PC-9 (cell line): ENCODE measurements at places on chromosomes 3 and 15.

DNA sequence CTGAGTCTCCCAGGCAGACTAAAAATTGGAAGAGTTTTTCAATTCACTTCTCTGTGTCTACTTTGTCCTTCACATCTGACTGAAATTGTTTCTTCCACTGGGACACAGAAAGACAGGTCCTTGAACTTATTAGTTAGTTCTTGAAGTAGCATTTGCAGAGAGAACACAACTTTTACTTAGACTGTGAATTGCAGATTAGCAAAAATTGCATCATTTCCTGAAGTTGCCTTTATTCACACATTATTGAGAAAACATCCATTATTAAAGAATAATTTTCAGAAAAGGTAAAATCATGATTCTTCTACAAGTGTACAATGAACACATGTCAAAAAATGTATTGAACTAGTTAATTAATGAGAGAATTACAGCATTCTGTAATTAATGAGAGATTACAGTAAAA lies 1.4 kb upstream of the COMMD2 start:
- H3K27me3 ChIP-seq: no peaks in the 10 kb centered on the region
- H3K4me1 ChIP-seq: peaks cover 17% of the 10 kb centered on the region
- no peak overlapping the region for H3K27ac ChIP-seq

DNA sequence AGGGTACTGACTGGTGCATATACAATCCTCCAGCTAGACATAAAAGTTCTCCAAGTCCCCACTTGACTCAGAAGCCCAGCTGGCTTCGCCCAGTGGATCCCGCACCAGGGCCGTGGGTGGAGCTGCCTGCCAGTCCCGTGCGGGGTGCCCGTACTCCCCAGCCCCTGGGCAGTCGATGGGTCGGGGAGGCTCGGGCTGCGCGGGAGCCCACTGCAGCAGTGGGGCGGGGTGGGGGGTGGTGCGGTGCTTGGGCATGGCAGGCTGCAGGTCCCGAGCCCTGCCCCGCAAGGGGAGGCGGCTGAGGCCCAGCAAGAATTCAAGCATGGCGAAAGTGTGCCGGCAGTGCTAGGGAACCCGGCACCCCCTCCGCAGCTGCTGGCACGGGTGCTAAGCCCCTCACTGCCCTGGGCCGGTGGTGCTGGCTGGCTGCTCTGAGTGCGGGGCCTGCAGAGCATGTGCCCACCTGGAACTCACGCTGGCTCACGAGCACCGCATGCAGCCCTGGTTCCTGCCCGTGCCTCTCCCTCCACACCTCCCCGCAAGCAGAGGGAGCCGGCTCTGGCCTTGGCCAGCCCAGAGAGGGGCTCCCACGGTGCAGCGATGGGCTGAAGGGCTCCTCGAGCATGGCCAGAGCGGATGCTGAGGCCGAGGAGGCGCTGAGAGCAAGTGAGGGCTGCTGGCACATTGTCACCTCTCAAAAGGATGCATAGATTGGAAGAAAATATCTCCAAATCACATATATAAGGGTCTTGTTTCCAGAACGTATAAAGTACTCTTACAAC lies 68.3 kb upstream of the PIK3R4 start:
- H3K27ac ChIP-seq: no peak overlapping the region
- no peaks in the 10 kb centered on the region for H3K4me1 ChIP-seq
- no peak overlapping the region for H3K4me3 ChIP-seq
- no peak for DNase-seq
- H3K36me3 ChIP-seq: no peaks in the 10 kb centered on the region

DNA sequence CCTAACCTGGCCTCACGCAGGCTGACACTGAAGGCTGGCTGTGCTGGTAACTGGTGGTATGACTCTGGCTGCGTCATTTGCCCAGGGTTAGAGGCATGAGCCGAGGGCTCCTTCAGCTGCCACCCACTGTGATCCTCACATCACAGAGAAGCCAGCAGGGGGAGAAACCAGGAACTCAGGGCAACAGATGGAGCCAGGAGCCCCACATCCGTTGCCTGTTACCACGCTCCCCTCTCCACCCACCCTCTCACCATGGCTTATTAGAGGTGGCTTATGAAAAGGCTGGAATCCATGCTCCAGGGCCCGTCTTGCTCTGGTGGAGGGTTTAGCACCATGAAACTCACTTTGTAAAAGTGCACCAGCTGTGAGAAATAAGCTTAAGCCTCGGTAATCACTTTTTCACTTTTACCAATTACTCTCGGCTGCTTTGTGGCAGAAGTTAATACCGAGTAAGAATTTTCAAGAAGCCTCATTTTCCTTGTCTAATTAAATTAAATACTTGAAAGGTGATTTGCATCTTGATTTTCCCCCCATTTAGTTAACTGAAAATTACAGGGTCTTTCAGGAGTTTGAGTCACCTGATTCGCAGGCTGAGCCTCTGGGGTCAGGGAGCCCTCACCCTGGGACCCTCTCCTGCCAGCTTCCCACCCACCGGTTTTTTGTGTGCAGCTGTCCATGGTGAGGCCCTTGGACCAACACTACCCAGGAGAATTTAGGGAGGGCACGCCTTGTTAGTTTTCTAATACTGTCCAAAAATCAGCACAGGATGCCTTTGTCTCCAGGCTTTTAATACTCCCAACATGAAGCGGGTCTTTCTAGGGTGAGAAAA lies 60.9 kb downstream of the ASB7 start:
- DNase-seq: no peak
- H3K36me3 ChIP-seq: no peaks in the 10 kb centered on the region
- no peak overlapping the region for H3K27ac ChIP-seq
- no peak overlapping the region for H3K4me3 ChIP-seq
- H3K27me3 ChIP-seq: no peaks in the 10 kb centered on the region

GRCh38 chr3:178420033-178420432 lies 116.2 kb upstream of the KCNMB2 start:
- H3K4me3 ChIP-seq: no peak overlapping the region
- no peak for DNase-seq
- no peak overlapping the region for H3K27ac ChIP-seq
- no peaks in the 10 kb centered on the region for H3K4me1 ChIP-seq
- no peaks in the 10 kb centered on the region for H3K27me3 ChIP-seq
- H3K36me3 ChIP-seq: no peaks in the 10 kb centered on the region

GRCh38 chr3:108223928-108224327 lies 1.7 kb upstream of the IFT57 start:
- H3K27ac ChIP-seq: no peak overlapping the region
- no peaks in the 10 kb centered on the region for H3K36me3 ChIP-seq
- peaks cover 27% of the 10 kb centered on the region for H3K4me1 ChIP-seq
- H3K27me3 ChIP-seq: no peaks in the 10 kb centered on the region
- no peak for DNase-seq

DNA sequence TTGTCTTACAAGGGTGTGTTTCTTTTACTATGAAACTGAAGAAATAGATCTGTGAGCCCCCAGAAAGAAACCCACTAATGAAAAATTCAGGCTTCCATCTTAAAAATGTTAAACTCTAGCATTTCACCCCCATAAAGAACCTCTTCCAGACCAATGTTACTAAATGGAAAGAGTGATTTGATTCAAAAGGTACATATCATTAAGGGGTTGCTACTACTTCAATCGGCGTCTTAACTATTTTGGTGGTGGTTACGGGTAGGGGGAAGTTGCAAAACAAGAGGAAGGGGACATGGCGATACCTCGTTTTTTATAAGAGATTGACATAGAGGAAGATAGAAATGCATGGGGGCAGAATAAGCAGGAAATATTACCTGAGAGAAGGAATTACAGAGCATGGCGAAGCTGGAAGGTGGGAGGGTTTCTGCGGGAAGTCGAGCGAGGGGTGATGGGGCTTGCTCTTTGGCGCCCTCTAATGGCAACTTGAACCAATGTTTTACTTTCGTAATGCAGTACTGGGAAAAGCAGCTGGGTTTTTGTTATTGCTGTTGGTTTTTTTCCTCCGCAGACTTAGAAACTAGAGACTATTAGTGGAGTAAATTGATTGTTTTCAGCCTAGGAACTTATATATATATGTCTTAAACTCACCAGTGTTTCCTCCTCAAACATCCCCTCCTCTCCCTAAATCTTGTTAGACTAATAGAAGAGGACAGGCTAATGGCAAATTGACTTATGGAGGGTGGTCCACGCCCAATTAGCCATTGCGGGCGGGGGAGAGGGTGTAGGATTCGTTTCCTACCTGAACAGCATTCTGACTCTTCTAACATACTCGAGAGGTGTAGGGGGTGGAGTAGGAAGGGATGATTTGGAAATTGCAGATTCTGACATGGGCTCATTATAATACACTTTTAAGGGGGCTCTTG lies 11.3 kb upstream of the SOX2 start:
- peaks cover 29% of the 10 kb centered on the region; the same call in 1 of the 2 replicates for H3K27me3 ChIP-seq
- peak; percentile 50 for DNase-seq
- H3K27ac ChIP-seq: no peak overlapping the region
- H3K36me3 ChIP-seq: no peaks in the 10 kb centered on the region
- H3K4me1 ChIP-seq: peaks cover 5% of the 10 kb centered on the region; the same call in 1 of the 2 replicates

GRCh38 chr3:64111872-64112271 lies 88.6 kb upstream of the PSMD6 start:
- no peaks in the 10 kb centered on the region for H3K4me1 ChIP-seq
- no peaks in the 10 kb centered on the region for H3K36me3 ChIP-seq
- H3K27ac ChIP-seq: no peak overlapping the region

- H3K27ac ChIP-seq: no peak overlapping the region
- H3K36me3 ChIP-seq: no peaks in the 10 kb centered on the region
- H3K4me1 ChIP-seq: peaks cover 5% of the 10 kb centered on the region; the same call in 1 of the 2 replicates
- no peak for DNase-seq
- no peaks in the 10 kb centered on the region for H3K27me3 ChIP-seq
These were observed 37.8 kb downstream of the MINDY4B start for GRCh38 chr3:150867434-150867833.

DNA sequence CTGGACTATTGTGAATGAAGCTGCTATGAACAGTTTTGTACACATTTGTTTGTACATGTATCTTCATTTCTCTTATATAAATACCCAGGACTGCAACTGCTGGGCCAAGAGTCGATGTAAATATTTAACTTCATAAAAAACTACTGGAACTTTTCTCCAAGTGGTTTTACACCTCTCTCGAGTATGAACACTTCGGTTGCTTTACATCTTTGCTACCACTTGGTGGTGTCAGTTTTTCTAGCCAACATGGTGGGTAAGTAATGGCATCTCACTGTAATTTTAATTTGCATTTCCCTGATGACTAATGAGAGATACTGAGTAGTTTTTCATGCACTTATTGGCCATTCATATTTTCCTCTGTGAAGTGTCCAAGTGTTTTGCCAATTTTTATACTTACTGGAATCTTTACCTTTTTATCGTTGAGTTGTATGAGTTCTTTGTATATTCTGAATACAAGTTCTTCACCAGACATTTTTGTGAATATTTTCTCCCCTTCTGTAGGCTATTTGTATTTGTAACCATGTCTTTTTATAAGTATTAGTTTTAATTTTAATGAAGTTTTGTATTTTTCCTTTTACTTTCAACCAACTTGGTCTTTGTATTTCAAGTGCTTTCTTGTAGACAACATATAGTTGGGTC lies 44.4 kb downstream of the PCOLCE2 start:
- no peak overlapping the region for H3K27ac ChIP-seq
- H3K27me3 ChIP-seq: no peaks in the 10 kb centered on the region
- H3K4me3 ChIP-seq: no peak overlapping the region
- H3K36me3 ChIP-seq: no peaks in the 10 kb centered on the region
- peaks cover 5% of the 10 kb centered on the region for H3K4me1 ChIP-seq
- peak; percentile 42 for DNase-seq

DNA sequence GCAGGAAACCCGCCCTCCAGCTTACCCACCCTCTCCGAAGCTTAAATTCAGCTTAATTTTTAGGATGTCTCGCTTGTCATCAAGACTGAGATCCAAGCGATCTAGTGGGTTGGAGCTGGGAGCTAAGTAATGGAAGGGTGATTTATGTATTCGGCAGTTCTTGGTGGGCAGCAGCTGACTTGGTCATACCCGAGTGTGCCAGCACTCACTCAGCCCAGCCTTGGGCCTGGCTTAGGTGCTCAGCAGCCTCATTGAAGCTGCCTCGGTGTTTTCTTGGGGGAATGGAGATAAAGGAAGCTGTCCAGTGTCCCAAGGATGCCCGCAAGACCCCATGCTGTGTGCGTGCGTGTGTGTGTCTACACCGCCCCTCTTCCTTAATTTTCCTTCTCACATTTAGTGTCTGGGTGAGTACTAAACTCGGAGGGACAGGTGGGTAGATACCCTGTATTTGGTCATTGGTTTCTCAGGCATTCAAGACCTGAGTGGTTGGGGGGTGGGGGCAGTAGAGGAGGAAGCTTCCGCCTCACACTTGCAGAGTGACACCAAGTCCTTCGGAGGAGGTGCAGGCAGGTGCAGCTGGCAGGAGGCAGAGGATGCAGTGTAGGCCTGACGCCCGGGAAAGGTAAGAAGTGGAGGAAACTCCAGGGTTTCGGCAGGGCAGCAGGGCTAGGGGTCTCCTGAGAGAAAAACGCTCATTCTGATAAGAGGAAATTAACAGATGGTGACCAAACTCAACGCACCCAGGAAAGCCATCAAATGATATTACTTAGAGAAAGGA lies 92.8 kb downstream of the PCSK6 start:
- H3K27me3 ChIP-seq: no peaks in the 10 kb centered on the region
- H3K36me3 ChIP-seq: no peaks in the 10 kb centered on the region
- no peak overlapping the region for H3K27ac ChIP-seq

DNA sequence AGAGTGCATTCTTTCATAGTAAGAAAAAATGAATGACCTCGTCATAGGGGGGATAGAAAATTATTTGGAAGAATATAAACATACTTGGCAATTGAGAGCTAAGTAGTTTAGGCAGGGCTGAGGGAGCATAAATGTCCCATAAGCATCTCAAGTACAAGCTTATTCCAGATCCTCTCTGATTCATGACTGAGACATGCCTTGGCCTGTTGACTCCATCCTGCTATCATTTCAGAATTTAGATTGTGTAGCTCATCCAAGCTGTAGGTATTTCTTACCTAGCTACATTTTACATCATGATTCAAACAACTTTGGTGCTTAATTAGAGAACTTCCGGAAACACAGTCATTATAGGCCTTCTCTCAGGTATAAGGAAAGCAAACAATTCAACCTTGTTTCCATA lies 12.3 kb downstream of the POGLUT1 start:
- no peak overlapping the region for H3K4me3 ChIP-seq
- no peaks in the 10 kb centered on the region; the same call in 1 of the 2 replicates for H3K36me3 ChIP-seq
- no peak for DNase-seq
- no peak overlapping the region for H3K27ac ChIP-seq

- H3K27ac ChIP-seq: no peak overlapping the region
- no peaks in the 10 kb centered on the region for H3K4me1 ChIP-seq
- no peaks in the 10 kb centered on the region for H3K36me3 ChIP-seq
- no peak overlapping the region for H3K4me3 ChIP-seq
- H3K27me3 ChIP-seq: no peaks in the 10 kb centered on the region
These were observed 70.1 kb upstream of the GUCA1C start for GRCh38 chr3:109023656-109024254.

DNA sequence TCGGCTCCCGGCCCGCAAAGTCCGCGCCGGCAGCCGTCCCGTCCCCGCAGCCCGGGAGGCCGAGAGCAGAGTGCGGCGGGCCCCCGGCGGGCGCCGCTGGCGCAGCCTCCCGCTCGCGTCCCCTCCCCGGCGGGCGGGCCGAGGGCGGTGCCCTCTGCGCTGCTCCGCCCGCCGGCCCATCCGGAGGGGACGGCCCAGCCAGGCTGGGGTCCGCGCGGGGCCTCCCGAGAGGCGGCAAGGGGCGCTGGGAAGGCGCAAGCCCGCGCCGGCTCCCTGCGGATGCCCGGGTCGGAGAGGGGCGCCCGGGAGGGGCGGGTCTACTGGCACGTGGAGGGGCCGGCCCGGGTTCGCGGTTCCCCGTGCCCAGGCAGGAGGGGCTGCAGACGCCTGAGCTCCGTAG lies at the start of the genes CLCN2 and POLR2H:
CLCN2 (minus strand) TSS at position 74 of the 400 bp plus-strand sequence. CDS start 126 bp downstream, outside the sequence.
POLR2H (plus strand) TSS at position 179 of the 400 bp plus-strand sequence. CDS start 1,783 bp downstream, outside the sequence.
- H3K4me3 ChIP-seq: peak within 1 kb of the TSS; percentile 85
- H3K4me1 ChIP-seq: peaks cover 22% of the 10 kb centered on the region
- peaks cover 13% of the 10 kb centered on the region for H3K36me3 ChIP-seq

GRCh38 chr3:152430223-152431002 lies 161.7 kb downstream of the MBNL1 start:
- H3K4me3 ChIP-seq: no peak overlapping the region
- no peaks in the 10 kb centered on the region for H3K27me3 ChIP-seq
- peaks cover 15% of the 10 kb centered on the region for H3K36me3 ChIP-seq
- DNase-seq: no peak
